ENCODE measurements at places on chromosomes 4 and X.
A peak's percentile ranks its signal among the peaks of the same experiment; 100 is the strongest.

DNA sequence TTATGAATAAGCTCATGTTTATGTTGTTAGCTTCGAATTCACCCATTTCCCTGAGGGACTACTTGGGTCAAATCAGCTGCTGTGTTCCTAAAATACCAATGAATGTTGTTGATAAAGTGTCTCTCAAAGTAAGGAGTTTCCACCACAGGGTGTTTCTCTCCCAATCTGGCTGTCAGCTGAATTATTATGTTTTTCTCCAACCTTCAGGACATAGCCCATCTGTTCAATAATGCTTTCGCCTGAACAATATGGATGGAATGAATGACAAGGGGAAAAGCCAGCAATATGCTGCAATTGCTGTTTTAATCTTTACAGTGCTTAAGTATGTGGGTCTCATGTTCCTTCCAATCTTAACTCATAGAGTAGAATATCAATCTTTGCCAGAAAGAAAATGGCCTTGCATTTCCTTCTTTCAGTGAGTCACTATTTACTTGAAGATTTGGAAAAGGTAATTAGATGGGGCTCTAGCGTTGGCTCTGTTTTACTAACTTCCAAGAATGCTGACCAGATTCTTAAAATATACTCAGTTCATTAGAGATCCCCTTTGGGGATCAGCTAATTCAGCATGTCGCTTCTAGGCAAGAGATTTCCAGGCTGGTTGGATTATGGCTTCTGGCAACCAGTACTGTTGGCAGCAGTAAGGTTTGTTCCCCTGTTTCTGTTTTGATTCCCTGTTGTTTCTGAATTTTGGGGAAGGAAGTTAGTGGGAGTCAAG, 410.5 kb downstream of the PPP3CA start:
- no peak for DNase-seq

DNA sequence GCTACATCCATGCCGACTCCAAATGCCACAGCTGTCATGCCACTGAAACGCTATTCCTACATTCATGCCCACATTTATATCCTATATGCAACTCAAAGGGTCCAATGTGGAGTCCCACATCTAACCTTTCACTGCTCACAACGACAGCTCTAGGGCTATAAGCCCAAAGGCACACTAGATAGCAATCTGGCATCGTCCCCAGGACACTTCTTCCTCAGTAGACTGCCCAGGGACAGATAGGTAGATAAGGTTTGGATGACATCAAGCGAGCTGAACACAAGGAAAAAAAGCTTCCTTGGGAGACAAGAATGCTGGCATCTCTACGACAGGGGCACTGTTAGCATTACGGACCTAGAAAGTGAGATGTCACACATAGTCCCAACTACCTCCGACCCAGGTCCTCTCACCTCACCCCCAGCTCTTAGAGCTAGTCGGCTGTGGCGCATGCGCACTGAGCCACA, 685 bp downstream of the RAB9B start:
- DNase-seq = no peak

DNA sequence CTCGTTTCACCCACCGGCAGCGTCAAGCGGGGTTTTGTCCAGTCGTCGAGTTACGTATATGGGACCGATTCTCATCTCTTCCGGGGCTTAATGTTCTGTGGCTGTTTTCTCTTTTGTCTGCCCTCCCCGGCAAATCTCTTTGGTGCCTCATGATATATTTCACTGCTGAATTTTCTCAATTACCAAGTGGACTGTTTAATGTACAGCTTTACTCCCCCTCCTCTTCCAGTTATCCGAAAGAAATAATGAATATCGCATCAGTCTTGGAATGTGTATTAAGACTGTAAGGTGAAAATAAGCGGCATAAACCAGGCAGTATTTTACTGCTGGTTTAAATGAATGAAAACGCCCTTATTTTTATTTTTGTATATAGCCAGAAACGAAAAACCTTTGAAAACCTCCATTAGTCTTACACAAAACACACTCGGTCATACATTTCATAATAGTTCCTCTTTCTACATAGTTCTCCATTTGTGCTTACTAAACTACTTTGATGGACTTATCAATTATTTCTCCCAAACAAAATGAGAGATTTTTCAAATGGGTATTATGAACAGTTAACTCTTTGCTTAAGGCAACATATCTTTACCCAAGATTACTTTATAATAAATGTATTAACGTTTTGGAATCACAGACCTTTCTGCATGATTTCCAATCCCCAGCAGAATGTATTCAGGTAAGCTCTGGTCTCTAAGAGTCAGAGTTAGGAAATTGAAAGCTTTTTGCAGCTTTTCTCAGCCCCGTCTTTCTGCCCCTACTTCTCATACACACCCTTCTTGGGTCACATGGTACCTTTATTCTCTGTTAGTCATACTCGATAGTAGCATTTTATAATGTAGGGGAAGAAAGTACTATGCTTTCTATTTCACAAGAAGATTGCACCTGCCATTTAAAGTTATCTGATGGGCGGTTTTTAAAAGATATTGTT, 979 bp downstream of the RP2 start:
- no peak for DNase-seq

- DNase-seq = no peak
Measured at GRCh38 chrX:19772822-19773628, 114.4 kb downstream of the SH3KBP1 start.

DNA sequence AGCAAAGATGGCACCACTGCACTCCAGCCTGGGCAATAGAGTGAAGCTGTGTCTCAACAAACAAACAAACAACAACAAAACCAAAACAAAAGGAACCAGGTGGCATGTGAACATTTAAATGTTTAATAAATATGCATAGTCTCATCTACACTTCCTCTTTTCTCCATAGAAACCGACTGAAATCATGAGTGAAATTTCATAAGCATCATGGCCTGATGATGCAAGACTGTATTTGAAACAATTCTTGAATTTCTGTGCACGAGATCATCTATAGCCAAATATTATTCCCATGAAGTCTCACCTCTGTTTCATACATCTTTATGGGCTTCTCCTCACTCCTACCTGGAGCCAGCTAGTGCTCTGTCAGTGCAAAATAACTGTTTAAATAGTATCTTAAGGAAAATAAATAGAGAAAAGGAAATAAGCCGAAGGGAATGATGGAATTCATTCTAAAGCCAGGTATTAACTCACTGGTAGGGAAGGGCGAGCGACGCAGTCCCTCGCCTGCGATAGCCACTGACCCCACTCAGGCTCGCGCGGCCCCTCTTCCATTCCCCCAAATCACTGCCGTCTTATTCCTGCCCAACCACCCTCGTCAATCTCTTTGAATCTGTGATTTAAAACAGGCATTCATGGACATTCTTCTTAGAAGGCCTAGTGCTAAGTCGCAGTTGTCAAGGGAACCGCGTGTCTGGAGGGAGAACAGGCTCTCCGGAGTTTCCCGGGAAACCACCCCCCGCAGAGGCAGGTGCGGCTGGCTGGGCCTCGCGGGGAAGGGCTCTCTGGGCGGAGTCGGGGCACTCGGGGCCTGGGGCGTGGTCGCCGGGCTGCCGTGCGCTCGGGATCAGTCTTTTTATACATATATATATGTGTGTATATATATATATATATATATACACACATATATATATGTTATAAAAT, 52.4 kb upstream of the TRIM2 start:
- peak; percentile 31 for DNase-seq

DNA sequence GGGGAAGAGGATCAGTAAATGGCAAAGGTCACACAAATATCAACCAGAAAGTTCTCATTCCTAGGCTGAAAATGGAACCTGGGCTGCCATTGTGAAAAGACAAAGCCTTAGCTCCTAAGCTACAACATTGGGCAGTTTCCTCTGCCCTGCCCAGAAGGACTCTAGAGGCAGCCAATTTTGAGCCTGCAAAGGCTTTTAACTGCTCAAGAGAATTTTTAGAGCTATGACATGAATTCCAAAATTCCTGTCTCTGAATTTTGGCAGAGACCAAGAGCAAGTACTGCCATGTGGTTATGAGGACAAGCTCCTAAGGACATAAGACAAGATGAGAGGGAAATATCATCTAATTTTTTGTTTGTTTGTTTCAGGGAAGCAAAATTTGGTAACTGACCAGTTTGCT, 29.6 kb upstream of the IGFBP7 start:
- DNase-seq = no peak
